ENCODE measurements at places on chromosomes 12 and 14. TPM values are rescaled to one million over a fixed set of nuclear protein-coding genes. Genes with fewer than 3 reads are reported as not detected.
A peak's percentile ranks its signal among the peaks of the same experiment; 100 is the strongest.

The IQSEC3 gene
- 2.5 TPM for total RNA-seq

The PLCZ1 gene
- total RNA-seq = not detected

The COX8C gene
- total RNA-seq = not detected

The MAP3K9 gene
- 6.9 TPM for total RNA-seq

The TAS2R9 gene
- not detected for total RNA-seq

DNA sequence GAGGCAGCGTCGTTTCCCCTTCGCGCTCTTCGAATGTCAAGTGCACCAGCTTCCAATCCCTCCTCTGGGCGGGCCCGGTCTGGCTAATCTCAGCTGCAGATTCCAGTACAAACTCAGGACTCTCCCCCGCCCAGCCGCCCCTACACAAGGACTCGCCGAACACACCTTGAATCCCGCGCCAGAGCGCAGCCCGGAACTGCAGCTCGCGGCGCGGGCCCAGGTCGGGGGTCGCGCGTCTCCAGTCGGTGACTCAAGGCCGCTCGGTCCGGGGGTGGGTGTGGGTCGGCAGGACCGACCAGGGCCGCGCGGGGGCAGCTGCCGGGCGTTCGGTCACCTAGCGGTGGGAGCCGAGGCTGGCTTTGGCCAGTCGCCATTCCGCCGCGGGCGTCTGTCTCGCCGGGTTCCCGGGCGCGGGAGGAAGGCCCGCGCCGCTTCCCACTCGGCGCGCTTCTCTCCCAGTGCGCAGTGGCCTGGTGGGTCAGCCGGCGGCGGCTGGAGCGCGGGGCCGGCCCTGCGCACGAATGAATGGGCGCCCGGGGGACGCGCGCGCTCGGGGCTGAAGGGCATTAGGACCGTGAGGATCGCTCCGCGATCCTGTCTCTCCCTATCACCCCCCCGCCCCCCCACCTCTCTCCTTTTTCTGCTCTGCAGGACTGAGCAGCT is at the start of gene GALNT16:
Gene GALNT16, plus strand, starts transcription at position 632 of the 663 bp plus-strand sequence. CDS start 133 bp downstream, outside the sequence.
- peak; percentile 20 for DNase-seq

DNA sequence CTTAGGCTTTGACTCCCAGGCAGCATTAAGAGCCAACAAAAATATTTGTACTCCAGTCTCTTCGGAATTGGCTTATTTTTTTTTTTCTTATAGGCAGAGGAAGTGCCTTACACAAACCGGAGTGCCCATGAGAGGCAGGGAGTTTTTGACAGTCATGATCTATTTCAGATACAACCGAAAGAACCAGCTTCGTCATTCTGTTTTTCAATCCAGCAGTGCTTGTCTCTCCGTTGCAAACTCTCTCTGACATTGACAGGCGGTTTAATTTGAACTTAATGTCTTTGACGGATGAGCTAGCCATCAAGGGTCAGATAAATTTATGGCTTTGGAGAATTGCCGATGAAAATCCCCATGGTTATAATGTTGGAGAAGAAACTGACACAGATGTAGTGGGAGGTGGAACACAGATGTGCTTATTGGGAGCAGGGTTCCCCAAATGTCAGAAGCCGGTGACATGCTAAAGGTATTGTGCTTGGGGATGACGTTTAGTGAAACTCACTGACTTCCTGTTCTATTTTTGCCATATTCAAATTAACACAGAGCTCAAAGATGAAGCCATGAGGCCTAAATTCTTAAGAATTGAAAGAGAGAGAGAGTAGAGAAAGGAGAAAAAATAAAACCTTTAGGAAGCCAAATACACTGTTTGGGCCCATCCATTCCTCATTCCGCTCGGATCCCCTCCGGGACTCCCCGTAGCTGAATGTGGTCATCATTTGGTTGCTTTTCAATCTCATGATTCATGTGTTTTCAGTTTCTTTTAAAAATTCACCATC is 59.7 kb downstream of the PLXNC1 start:
- peak; percentile 22 for DNase-seq

DNA sequence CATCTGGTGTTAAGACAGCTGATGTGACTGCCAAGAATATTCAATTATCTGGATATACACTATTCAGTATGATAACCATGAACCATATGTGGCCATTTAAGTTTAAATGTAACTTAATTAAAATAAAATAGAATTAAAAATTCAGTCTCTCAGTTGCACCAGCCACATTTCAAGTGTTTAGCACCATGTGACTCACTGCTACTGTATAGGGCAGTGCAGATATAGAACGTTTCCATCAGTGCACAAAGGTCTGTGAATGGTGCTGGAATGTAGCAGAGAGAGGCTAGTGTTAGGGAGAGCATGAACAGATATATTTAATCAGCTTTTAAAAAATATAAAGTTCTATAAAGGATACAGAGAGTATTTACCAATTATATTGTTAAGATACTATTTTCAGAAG is 28.7 kb downstream of the ARID4A start:
- DNase-seq = no peak

DNA sequence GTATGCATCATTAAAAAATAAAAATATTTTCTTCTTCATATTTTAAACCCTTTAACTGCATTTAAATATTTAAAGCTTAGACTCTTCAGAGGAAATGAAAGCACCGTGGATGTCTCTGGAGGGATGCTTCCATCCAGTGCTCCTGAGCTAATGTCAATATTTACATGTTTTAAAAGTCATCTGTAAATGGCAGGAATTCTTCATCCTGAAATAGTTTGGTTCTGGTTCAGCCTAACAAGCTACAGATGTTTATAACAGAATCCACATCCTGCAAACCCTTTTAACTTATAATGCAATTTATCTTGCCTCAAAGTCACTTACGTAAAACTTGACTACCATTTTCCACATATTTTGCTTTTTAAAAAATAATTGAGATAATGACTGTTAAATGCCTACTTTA is 1207.3 kb downstream of the SLC16A7 start:
- DNase-seq = no peak

- no peak for DNase-seq
Measured at GRCh38 chr14:101836135-101836534, 74.6 kb downstream of the PPP2R5C start.

GRCh38 chr14:22824711-22825359 is 4.9 kb upstream of the MRPL52 start:
- no peak for DNase-seq

GRCh38 chr12:15778126-15778525 is 11.1 kb downstream of the EPS8 start:
- no peak for DNase-seq

DNA sequence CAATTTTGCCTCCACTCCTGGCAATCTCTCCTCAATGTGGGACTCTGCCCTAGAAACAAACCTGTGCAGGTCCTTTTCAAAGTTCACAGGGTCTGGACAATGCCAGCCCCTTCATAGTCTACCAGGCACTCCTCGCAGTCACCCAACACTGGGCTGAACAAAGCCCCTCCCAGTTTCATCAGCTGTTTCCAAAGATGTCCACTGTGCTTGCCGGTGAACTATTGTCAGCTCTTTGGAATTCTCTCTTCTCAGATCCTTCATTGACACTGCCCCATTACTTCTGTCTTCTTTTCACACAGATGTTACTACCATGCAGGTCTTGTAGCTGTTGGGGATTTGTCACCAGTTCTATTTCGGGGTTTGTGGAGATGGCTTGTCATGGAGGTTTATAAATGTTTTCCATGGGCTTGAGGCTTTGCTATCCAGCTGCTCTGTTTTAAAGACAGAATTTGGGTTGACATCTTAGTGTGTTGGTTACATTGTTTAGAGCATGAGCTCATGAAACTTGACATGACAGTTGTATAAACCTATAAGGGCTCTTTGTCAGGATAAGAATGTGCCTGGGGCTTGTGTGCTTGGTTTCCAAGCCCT is 77.3 kb upstream of the DHRS4 start:
- no peak for DNase-seq

- DNase-seq = no peak
Measured at GRCh38 chr14:47674148-47674542, 1.3 kb downstream of the MDGA2 start.

Measured in skin of body (tissue), 3 donors.